Chondrocyte (in vitro differentiated cells): ENCODE measurements at places on chromosomes 6 and 20.

DNA sequence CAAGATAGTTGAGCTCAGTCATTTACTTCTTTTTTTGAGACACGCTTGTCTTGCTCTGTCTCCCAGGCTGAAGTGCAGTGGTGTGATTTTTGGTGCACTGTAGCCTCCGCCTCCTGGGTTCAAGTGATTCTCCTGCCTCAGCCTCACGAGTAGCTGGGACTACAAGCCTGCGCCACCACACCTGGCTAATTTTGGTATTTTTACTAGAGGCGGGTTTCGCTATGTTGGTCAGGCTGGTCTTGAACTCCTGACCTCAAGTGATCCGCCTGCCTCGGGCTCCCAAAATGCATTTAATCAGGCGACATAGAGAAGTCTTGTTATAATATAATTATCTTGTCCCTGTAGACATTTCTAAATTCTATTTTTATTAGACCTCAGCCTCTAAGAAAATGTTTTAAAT is 6.1 kb downstream of the AMD1 start:
- DNase-seq = no peak

GRCh38 chr6:6657820-6658217 is 69.3 kb downstream of the LY86 start:
- DNase-seq = no peak

DNA sequence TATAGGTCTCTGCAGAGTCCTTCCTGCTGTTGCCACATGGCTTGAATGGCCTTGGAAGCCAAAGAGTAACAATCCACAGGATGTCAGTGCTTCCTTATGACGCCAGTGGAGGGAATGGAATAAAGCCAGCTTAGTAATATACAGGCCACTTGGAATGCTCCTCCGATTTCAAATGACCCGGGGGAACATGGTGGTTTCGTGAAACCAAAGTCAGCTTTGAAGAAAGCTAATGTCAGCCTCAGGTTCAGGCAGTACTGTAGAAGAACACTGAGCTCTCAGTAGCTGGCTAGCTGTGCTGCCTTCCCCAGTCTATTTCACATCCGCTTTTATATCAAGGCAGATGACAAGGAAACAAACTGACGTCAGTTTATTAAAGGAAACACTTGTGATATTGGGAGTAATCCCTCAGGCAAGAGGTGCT is 189.1 kb downstream of the DTNBP1 start:
- DNase-seq = no peak

DNA sequence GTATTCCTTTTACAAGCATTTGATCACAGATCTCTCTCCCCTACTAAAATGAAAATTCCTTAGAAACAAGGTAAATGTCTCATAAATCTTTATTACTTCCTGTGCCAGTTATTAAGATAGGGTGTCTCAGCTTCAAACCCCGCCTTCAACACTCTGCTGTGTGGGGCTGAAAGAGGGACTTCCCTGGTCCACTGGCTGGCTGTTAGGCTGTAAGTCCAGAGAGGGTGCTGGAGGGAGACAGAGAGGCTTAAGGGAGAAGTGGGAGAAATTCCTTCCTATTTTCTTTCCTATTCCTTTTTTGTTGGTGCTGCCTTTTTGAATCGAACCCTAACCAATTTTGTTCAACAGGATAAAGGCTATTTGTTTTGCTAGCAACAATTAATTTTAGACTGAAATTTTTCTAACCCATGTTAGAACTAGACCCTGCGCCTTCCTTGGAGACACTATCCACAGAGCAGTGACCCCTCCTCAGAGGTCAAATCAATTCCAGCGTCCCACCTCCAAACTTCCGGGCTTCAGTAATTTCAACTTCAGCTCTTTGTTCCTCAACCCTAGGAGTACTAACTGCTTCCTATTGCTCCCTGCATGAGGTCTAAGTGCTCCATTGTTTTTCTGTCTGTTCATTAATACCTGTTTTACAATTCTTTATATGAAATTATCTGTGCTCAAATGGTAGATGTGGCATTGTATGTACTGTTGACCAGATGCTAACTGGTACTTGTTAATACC is 207.5 kb upstream of the OPRM1 start:
- DNase-seq = no peak

DNA sequence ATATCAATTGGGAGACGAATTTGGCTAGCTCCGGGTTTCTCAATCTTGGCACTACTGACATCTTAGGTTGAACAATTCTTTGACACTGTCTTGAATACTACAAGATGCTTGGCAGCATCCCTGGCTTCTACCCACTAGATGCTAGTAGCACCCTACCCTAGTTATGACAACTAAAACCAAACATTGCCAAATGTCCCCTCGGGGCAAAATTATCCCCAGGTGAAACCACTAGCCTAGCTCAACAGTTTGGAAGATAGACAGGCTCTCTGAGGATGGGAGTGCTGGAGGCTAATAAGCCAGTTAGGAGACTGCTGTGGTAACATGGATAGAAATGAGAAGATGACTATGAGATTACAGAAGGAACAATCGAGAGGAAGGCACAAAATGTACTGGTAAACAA is 20.9 kb downstream of the CCNC start:
- DNase-seq = no peak

- no peak for DNase-seq
These were observed 5.2 kb downstream of the SIRPA start for GRCh38 chr20:1900321-1900801.

GRCh38 chr6:38673397-38674165 is 29.4 kb downstream of the GLO1 start:
- no peak for DNase-seq

GRCh38 chr6:159168536-159169192 is 536 bp upstream of the FNDC1 start:
- DNase-seq = no peak

DNA sequence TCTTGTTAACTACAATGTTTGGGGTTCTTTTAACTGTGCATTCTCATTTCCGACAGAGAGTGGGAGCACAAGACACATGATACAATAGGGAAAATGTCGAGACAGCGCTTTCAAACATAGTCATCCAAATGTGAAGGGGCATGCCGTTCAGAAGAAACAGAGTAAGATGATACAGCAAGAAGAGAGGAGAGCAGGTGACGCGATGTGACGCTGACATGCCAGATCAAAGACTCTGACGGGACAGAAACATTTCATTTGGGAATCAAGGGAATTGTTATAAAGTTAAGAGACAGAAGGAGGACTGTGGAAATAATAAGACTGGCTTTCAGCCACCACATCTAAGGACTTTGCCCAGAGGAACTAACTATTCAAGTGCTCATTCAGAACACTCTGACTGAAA is 117.4 kb downstream of the FAXC start:
- DNase-seq = no peak

DNA sequence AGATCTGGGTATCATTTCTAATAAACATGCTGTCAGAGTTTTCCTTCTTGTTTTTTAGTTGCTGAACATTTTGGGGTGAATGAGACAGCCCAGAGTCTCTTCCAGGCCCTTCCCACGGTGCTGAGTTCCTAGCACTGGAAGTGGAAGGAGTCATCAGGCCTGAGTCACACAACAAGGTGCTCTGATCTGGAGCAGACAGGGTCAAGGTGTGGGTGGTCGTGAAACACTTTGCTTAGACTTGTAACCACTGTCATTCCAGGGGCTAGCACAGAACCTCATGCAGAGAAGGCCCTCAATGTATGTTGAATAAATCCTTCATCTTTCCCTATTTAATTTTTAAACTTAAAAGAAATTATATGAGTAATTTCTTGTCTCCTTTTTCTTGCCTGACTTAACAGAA is 60.6 kb downstream of the TXLNB start:
- no peak for DNase-seq

DNA sequence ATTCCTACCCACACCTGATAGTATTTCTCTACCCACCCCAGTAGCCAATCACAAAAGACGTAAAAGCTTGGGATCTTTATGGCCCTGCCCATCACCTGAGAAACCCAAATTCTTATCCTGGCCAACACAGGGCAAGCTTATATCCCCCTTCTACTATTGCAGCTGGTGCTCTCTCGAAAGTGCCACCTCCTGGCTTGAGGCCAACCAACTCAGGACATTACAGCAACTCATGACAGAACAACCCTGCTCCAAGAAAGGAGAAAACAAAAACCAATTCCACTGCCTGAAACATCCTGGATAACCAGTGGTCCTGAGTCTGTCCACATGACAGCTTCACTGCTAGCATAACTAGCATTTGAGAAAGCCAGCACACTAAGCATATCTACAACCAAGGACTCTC is 97.9 kb downstream of the CFAP61 start:
- no peak for DNase-seq

GRCh38 chr6:154289818-154290508 is 66.6 kb downstream of the IPCEF1 start:
- no peak for DNase-seq

DNA sequence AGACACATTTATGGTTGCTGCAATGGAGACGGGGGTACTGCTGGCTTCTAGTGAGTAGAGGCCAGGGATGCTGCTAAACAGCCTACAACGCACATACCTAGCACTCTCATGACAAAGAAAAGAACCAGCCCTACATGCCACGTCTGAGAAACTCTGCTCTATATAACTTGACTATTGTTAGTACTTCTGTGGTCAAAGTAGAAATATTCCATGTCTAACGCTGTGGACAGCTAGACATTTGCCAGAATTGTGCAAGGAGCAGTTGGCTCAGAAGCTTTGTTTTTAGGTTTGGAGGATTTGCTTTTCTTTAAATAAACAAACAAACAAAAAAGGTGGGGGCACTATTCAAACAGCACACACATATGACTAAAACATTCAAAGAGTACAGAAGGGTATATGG is 20.5 kb downstream of the UBE2V1 start:
- no peak for DNase-seq

DNA sequence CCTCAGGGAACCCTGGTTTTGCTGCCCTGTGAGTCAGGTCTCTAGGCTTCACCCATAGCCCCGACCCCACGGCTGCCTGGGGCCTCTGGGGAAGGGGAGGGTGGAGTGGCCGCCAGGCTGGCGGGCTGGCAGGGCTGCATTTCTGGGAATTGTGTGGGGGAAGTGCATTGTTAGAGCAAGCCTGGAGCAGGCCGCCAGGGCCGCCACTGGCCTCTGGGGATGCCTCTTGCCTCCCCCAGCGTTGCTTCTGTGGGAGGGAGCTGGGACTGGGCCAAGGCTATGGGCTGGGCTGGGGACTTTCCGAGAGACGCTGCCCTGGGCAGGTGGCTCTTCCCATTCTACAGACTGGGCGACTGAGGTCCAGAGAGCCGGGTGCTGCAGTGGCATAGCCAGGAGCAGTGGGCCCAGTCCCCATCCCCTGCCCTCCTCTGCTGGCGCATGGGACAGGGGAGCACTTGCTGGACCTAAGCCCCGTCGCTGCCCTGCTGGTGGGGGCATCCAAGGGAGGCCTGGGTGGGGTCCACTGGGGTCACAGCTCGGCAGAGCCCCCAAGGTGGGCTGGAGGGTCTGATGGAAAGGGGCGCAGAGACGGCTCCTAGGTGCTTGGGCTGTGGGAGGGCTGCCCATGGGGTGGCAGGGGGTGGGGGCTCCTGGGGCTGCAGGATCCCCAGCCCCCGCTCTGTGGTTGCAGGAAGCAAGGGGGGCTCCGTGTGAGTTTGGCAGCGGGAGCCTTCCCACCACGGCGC is 6.6 kb upstream of the SOX18 start:
- no peak for DNase-seq

- DNase-seq = no peak
These were observed at the start of gene TMEM244 for GRCh38 chr6:129860908-129861665. Gene TMEM244, minus strand, starts transcription at chr6:129861315. Its CDS starts 127 bp downstream, at chr6:129861188.

- no peak for DNase-seq
These were observed 136.4 kb upstream of the PLCB4 start for GRCh38 chr20:8932192-8933165.

DNA sequence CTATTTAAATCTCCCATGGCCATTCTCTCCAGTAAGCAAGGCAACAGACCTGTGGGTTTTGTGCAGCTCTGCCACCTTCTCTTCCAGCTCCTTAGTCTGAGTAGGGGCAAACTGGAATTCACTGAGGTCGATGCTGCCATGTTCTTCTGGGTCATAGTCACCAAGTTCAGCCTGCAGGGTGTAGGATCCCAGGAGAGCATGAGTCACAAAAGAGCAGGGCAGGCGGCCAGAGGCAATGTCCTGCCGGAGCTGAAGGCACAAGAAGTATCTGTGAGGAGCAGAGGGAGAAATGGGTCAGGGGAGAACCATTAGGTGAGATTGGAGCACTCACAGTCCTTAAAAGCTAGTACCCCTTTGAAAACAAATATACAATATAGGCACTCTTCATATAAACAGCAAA is 73.7 kb downstream of the SMLR1 start:
- DNase-seq = no peak

- DNase-seq = no peak
These were observed 5.5 kb upstream of the UTRN start for GRCh38 chr6:144279484-144280150.

DNA sequence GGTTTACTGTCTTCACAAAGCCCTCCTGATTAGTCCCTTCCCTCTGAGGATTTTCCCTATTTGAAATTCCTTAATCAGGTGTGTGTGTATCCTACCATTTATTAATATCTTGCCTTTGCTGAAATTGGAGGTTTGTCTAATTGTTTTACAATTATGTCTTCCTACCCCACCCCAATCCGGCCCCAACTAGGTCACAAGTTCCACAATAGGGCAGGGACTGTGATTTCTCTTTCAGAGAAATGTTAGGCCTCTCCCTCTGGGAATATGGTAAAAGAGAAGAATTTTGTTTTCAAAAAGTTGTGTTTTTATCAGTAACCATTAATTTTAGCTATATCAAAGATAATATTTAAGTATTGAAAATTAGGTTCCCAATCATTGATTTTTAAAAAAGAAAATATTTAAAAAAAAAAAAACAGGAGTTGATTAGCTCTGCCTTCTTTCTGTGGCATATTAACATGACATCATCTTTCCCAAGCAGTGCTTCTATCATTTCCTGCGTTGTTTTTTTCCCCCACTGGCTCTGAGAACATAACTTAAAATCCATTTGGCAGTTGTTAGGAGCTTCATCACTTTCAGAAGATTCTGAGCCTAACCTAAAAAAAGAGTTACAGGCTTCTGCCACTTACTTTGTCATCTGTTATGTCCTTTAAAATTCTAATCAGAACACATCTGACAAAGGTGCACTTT is 36.1 kb downstream of the BLOC1S5 start:
- DNase-seq = no peak

DNA sequence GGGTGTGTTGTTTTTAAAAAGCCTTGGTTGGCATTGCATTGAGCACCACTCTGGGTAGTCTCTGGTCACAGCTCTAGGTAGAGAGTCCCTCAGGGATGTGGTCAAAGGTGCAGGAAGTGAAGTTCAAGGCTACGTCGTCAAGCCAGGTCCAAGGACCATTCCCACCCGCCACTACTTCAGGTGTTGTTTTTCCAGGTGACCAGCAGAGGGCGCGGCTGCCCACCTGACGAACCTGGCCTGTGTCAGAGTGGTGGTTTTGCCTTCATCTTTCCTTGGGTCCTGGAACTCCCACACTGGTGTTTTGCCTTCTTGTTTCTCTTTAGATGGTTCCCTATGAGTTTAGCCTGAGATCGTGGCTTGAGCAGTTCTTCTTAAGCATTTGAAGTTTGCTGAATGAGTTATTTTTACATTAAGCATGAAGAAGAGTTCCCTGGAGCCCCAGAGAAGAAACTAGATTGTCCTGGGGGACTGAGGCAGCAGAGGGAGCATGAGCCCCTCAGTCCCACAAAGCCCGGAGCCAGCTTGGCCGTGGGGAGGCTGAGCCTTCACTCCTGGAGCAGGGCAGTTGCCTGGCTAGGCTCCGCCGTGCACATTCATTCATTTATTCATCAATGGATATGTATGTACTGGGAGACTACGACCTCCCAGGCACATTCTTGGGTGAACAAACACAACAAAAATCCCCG is 5.6 kb upstream of the PHACTR3 start:
- no peak for DNase-seq

GRCh38 chr6:140040396-140040795 is 665.9 kb upstream of the CITED2 start:
- no peak for DNase-seq

- DNase-seq = no peak
These were observed 14.1 kb upstream of the CALHM6 start for GRCh38 chr6:116447052-116447451.

GRCh38 chr6:150271172-150271500 is 97.7 kb upstream of the IYD start:
- DNase-seq = no peak
